ENCODE measurements at places on chromosomes 6 and 20. TPM values are rescaled to one million over a fixed set of nuclear protein-coding genes. Genes with fewer than 3 reads are reported as not detected.
A peak's percentile ranks its signal among the peaks of the same experiment; 100 is the strongest.

Gene MTG2
- 42.9 TPM for polyA plus RNA-seq

Gene APOM
- polyA plus RNA-seq: 6.8 TPM

GRCh38 chr6:115634131-115634530, 426.6 kb downstream of the FRK start:
- no peak for DNase-seq

- DNase-seq: no peak
Observed at GRCh38 chr6:42974919-42975505, 4.0 kb downstream of the PEX6 start.

Gene C6orf52
- 0.71 TPM for polyA plus RNA-seq

GRCh38 chr6:40377173-40377806, 209.9 kb downstream of the LRFN2 start:
- no peak for DNase-seq

- no peak for DNase-seq
Observed at GRCh38 chr6:88899569-88900316, 63.7 kb downstream of the RNGTT start.

Gene HCK
- polyA plus RNA-seq: not detected

DNA sequence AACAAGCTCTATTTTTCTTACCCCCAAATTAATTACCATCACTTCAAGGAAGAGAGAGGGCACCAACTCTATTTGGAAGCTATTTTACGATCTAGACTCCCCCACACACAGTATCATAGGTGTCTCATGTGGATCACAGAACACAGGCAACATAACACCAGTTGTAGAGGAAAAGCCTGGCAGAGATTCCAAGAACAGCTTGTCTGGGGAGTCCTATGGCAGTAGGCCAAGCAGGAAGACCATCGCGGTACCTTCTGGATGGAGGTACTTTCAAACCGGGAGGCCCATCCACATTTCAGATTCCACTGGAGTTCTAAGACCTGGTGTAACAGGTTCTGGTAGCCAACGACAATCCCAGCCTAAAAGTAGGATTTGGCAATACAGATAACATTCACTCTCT, 37.6 kb upstream of the SPDEF start:
- DNase-seq: no peak

Gene SLC26A8
- polyA plus RNA-seq: not detected

DNA sequence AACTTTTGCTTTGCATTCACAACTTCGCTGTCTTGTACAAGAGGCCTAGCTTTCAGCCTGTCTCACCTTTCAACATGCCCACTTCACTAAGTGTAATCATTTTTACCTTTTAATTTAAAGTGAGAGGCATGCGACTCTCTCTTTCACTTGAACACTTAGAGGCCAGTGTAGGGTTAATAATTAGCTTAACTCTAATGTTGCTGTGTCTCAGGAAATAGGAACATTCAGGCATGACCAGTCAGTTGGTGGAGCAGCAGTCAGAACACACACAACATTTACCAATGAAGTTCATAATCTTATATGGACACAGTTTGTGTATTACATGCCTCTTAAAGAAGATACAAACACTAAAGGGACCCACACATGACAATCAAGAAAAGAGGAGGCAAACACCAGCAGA, 47.6 kb downstream of the HTR1B start:
- DNase-seq: no peak

Gene KHDC3L
- not detected for polyA plus RNA-seq

Gene CDYL
- polyA plus RNA-seq: 13.3 TPM

DNA sequence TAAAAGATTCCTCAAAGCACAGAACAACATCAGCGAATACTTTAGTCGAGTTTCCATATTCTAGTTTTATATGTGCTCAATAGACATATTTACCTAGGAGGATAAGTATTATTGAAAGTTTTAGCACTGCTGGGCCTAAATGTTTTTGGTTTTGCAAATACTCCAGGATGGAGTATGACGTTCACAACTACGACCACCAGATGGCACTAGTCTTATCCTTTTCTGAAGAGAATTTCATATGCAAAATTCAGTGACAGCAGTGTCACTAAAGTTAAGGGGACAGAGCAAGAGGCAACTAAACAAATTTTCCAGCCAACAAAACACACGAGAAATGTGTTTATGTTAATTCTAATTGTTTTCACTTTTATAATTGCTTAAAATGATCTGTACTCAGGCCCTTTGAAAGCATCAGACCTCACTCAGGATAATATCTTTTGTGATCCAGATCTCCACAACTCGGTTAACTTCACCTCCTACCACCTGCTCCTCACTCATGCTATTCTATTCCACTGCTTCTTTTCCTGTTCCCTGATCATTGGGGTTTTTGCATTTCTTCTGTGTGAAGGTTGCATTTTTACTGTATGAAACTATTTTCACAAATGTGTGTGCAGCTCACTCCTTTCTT, 220.8 kb downstream of the TRDN start:
- DNase-seq: peak; percentile 12

Gene ID4
- polyA plus RNA-seq: 4.9 TPM

DNA sequence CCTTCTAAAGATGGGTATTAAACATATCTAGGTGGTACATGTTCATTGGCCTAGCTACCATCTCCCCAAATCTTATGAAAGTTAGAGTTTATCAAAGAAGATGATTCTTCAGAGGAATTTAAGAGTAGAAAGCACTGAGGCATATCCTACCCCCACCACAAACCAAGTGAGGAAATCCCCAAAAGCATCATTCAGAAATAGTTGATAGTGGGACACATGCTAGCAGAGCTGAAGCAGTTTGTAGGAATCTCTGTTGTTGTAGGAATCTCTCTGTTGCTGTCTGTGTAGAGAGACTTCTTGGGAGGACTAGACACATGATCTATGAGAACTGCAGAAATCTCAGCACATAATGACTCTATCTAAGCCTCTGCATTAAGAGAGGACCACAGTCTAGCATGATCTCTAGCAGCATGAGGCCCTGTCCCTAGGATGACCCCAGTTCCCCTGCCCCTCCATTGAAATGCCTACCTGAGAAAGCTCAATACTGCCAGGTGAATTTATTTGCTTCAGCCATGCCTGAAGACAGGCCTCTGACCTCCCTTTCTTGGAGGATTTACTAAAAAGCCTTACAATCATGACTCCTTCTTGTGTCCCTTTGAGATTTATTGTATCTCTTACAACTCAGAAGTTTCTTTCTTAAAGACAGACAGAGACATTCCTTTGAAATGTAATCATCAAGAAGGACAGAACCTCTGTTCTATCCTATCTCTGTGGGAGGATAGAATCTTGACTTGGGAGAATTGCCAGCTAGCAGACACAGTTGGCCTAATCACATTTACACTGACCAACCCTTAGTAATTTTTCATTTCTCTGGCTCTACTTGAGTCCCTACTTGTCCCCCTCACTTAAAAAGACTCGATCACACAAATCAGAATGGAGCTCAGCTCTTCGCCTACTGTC, 582.4 kb downstream of the PHF3 start:
- no peak for DNase-seq

Gene ARFGEF2
- polyA plus RNA-seq: 6.1 TPM

Gene STK4
- polyA plus RNA-seq: 17.2 TPM

GRCh38 chr6:135750081-135750480, 101.4 kb upstream of the PDE7B start:
- no peak for DNase-seq

All from SK-N-SH (cell line).